H1 (cell line): ENCODE measurements at places on chromosomes 12 and 14. TPM values are rescaled to one million over a fixed set of nuclear protein-coding genes. Genes with fewer than 3 reads are reported as not detected.

CCND2 gene
- 217 and 223 TPM in 2 replicates for total RNA-seq

DNA sequence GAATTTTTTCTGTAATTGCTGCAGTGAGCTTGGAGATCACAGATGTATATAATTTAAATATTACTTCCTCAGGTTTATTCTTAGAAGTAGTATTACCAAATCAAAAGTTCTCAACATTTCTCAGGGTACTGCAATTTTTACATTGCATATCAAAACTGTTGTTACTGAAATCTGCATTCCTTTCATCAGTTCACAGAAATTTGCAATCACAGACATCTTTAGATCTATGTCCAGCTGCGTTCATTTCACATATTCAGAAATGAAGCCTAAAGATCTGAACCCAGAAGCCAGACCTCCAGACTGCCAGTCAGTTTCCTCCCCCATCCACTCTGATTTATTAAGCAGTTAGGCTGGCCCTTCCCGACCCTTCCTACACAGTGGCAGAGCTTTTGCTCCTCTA, 18.2 kb upstream of the IFT81 start:
- DNase-seq, result no peak

MYF6 gene
- not detected in 2 replicates for total RNA-seq

- no peak for DNase-seq
Observed at GRCh38 chr14:57287745-57288144, 19.0 kb downstream of the AP5M1 start.

LTBP2 gene
- 0.59 and 0.89 TPM in 2 replicates for total RNA-seq

SYNDIG1L gene
- total RNA-seq, result 3.0 and 3.5 TPM in 2 replicates

- no peak for DNase-seq
Observed at GRCh38 chr12:130765186-130765659, 49.1 kb upstream of the RIMBP2 start.

SOX5 gene
- total RNA-seq, result 1.1 and 2.6 TPM in 2 replicates

GRCh38 chr14:69152902-69153151, at the start of gene DCAF5:
TSS of gene DCAF5 (minus strand) at chr14:69153119. CDS start at chr14:69152978, 141 bp downstream.
- no peak for DNase-seq

KMT2D gene
- 86.3 and 92.3 TPM in 2 replicates for total RNA-seq

CD69 gene
- total RNA-seq, result not detected in 2 replicates

GRCh38 chr12:58575256-58575655, 345.0 kb downstream of the LRIG3 start:
- no peak for DNase-seq

- no peak for DNase-seq
Observed at GRCh38 chr14:43204816-43205215, 1302.3 kb downstream of the FSCB start.

CNTN1 gene
- total RNA-seq, result 21.0 and 21.8 TPM in 2 replicates

DNA sequence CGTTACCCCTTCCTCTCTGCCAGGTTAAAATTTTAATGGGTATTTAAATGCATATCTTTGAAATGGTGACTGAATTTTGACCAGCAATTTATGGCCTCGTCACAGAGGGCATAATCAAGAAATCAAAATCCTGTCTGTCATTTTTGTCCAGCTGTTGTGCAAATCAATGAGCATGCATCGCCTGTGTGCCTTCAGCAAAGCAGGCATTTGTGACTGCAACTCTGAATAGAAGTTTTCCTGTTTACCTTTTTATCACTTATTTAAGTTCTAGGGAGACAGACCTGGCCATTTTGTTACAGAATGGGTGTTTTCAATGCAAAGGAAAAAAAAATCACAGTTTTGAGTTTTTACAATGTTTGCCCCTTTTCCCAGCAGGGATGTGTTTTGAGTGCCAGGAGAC, 107.4 kb downstream of the PPM1A start:
- DNase-seq, result no peak

DNA sequence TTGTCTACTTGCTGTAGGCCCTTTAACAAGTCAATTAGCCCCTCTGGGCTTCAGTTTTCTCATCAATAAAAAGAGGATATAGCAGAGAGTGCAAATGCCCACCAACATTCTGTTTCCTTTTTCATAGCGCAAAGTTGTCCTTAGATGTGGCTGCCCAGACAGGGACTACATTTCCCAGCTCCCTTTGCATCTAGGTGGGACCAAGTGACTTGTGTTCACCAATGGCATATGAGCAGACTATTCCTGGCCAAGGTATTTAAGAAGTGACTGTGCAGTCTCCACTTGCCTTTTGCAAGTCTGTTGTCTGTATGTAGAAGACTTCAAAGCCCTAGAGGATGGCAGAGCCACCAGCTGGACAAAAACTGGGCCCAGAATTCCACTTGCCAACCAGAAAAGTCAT, 59.7 kb downstream of the DAO start:
- no peak for DNase-seq

GRCh38 chr12:21918456-21918855, 22.8 kb downstream of the ABCC9 start:
- no peak for DNase-seq

OR11H12 gene
- not detected in 2 replicates for total RNA-seq

NEUROD4 gene
- total RNA-seq, result not detected in 2 replicates

FAM186B gene
- 0.21 and 0.73 TPM in 2 replicates for total RNA-seq

CLEC9A gene
- not detected in 2 replicates for total RNA-seq

GRCh38 chr12:12035229-12035628, 35.5 kb upstream of the BCL2L14 start:
- DNase-seq, result no peak

GPR162 gene
- 8.6 and 8.8 TPM in 2 replicates for total RNA-seq

GRCh38 chr14:103408491-103409155, 23.4 kb downstream of the MARK3 start:
- no peak for DNase-seq

DNA sequence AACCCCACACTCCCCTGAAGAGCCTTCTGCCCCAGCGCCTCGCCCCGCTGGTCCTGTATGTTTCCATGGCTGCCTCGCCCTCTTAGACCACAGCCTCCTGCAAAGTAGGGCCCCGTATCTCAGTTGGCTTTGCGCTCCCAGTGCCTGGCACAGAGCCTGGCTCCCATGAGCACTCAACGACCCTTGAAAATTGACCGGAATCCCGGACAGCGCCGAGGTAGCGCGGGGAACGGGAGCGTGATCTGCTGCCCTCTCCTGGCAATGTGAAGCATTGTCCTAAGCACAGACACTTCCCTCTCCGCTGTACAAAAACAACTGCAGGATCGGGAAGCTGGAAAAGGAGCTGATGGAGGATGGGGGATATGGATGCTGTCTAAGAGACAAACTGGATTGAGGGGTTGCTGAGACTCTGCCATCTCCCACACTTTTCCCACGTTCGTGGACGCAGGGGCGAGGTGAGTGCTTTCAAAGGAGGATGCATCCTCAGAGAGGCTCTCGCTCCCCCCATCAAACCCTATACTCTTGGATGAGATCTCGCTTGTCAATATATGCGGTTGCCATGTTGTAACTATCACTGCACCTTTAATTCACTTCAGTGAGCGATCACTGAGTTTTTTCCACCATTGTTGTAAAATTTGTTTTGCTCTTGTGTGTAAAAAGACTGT, 10.7 kb upstream of the FKBP4 start:
- no peak for DNase-seq

SLC7A8 gene
- total RNA-seq, result 204 and 209 TPM in 2 replicates

HOXC12 gene
- total RNA-seq, result not detected in 2 replicates

SIX6 gene
- total RNA-seq, result not detected in 2 replicates

GRCh38 chr14:68894802-68895703, 84.0 kb downstream of the ACTN1 start:
- no peak for DNase-seq

NUP107 gene
- total RNA-seq, result 139 and 141 TPM in 2 replicates

- no peak for DNase-seq
Observed at GRCh38 chr12:105864901-105865300, 273.9 kb downstream of the NUAK1 start.
